Stimulated activated CD4-positive, alpha-beta T cell treated with anti-CD3 and anti-CD28 coated beads, Interleukin-1b, Interleukin-23, amount 100 ng/mL, for 24 hours (primary cell): ENCODE measurements at places on chromosomes 11 and 22.

DNA sequence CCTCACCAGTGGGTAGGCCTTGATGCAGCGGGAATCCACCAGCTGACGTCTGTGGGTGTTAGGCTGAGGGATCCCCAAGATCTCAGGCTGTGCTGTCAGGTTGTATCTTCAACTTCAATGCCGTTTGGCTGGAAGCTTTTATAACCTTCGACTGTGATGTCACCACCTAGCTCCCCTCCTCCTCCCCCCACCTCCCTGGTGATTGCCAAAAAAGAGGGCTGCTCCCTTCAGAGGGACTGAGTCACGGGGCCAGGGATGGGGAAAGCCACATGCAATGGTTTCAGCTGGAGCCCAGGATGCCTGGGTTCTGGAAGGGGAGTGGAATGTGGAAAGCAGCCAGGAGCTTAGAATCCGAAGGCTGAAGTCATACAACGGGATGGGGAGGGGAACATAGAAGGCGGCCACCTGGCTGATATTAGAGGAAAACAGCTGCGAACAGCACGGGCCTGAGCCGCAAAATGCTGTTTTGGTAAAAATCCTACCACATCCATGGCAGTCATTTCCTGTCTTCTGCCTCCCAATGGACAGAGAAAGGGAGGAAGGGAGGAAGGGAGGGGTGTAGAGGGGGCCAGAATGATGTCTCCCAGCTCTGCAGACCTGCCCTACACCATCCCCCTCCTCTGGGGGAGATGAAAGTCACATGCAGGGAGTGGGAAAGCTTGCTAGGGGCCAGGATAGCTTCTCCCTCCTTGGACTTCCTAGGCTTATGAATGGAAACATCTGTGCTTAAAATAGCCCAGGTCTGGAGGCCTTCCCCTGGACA is at the start of gene LRRN4CL:
LRRN4CL (minus strand) TSS at position 110 of the 763 bp plus-strand sequence. CDS start 1,022 bp downstream, outside the sequence.
- DNase-seq = no peak

GRCh38 chr11:86523738-86524619 is 148.4 kb downstream of the ME3 start:
- DNase-seq = no peak

- DNase-seq = no peak
Measured at GRCh38 chr11:30758012-30758411, 171.9 kb upstream of the MPPED2 start.

- no peak for DNase-seq
Measured at GRCh38 chr11:124751391-124751740, 689 bp downstream of the VSIG2 start.

DNA sequence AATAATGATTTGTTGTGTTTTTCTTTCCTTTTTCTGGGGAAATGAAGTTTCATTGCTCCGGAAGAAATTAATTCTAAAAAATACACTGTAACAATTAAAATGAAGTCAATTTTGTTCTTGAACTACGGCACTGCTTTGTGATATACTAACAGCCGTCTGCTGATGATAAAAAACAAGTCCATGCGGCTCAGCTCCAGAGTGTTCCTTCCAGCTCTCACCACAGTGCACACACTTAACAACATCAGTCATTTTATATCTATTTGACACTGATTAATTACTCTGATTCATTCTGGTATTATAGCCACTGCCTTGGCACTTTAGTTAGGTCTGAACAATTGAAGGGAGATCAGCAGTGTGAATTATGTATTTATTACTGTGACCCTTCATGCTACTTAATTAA is 97.4 kb upstream of the SLC6A5 start:
- DNase-seq = no peak

DNA sequence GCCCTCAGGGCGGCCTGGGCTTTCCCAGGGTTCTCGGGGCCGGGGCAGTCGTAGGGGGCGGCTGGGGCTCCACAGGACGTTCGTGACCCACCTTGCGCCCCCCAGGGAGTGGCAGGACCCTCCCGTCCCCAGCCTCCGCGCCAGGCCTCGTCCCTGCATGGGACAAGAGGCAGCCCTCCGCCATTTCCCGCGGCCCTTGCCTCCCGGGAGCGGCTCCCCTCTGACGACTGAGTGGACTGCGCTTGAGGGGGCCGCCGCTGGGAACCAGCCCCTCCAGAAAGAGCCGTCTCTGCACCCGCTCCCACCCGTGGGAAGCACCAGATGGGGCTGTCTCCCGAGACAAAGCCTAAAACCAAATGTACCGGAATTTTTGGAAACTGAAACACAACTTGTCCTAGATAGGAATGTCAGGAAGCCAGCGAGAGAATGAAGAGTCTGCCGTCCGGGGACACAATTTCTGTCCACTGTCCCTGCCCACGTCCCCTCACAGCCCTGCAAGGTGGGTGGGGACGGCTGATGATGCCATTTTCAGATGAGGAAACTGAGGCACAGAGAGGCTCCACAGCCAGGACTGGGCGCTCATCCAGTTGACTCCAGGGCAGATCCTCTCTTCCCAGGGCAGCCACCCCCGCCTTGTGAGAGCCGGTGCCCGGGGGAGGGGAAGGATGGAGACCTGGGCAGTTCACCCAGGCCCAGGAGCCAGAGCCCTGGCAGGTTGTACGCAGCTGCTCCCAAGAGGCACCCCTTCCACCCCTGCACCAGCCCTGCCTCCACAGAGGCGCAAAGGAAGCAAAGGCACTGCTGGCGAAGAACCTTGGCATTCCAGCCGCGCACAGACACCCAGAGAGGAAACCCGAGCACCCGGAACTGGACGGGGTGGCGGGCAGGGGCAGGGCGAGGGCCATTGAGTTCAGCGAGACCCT is 18.1 kb upstream of the PICK1 start:
- DNase-seq = no peak
